Foreskin fibroblast (primary cell): ENCODE measurements at places on chromosomes 5 and 9.
A peak's percentile ranks its signal among the peaks of the same experiment; 100 is the strongest.

DNA sequence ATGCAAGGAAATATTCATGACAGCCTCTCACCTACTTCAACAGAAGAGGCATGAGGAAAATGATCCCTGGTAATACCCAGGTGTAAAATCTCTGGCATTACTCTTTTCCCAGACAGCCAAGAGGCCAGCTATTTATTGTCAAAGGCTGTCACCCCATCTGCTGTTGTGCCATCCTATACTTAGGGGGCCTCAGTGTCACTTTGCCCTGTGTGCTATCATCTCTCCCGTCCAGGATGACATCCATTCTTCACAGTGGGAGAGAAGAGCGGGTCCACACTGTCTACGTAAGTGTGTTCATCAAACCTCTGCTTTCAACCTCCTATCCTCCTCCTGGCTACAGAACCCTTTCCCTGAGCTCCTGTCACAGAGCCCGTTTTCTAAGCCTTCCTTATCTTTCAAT lies 82.6 kb downstream of the MYO10 start:
- no peak for DNase-seq

GRCh38 chr9:131954299-131954698 lies 125.4 kb downstream of the MED27 start:
- peak; percentile 23 for DNase-seq

GRCh38 chr5:32057187-32058096 lies 116.7 kb downstream of the GOLPH3 start:
- peak; percentile 68 for DNase-seq

- no peak for DNase-seq
Measured at GRCh38 chr9:21788752-21789151, 13.7 kb upstream of the MTAP start.
